ENCODE measurements at places on chromosomes 6 and 20.

DNA sequence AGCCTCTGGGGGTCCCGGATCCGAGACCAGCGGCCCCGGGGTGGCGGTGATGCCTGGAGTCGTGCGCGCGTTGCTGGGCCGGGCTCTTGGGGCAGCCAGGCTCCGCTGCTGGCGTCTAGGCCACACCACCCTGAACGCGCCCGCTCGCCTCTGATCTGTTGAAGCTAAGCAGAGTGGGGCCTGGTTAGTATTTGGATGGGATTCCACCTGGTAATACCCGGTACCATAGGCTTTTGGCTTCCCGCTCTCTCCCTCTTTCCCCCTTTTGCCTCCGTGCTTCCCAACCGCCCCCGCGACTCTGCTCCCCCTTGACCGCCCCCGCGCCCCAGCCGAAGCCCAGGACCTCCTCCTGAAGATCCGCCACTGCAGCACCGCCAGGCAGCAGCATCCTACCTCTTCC is 1383.5 kb upstream of the DEFB115 start:
- peak; percentile 6 for DNase-seq

GRCh38 chr20:8671370-8671961 is 397.4 kb upstream of the PLCB4 start:
- no peak for DNase-seq

DNA sequence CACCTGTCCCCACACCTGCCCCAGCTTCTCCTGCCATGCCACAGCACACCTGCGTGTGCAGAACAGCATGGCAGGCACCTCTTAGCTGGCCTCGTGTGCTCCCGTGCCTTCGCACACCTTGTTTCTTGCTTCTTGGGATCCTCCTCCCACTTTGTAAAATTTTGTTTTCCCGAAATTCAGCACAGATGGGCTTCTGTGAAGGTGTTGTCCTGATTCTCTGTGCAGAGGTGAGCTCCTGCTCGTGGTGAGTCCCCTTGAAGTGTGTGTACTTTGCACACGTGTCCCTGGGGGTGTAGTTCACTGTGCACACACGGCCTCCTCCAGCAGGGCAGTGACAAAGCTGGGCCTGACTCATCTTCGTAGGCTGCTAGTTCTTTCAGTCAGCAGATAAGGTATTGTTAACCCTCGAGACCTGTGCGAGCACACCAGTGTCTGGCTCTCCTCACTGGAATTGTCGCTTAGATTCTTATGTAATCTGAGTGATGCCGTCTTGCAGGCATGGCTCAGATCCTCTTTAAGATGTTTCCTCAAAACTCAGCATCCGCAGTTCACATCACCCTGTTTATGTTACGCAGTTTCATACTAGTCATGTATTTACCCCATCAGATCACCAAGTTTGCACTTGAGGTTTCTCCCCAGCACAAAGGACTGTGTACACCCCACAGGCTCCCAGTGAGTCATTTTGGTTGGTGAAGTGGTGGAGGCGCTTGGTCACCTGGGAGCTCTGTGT is 77.7 kb downstream of the CDYL start:
- DNase-seq, result peak; percentile 51

DNA sequence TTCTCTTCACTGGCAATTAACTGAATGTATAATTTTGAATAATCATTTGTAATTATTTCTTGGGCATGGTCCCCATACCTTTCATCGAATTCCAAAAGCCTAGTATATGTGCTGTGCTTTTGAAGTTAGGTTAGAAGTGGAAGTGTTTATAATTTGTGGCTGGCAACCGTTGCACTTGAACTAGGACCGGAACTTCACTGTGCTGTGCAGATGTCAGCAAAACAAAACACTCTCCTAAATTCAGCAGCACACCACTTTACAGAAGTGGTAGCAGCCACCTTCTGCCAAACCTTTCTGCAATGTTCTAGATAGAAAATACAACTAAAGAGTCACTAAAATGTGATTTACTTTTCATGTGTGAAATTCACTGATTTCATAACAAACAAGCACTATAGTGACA is 111.9 kb downstream of the FAM83B start:
- no peak for DNase-seq

DNA sequence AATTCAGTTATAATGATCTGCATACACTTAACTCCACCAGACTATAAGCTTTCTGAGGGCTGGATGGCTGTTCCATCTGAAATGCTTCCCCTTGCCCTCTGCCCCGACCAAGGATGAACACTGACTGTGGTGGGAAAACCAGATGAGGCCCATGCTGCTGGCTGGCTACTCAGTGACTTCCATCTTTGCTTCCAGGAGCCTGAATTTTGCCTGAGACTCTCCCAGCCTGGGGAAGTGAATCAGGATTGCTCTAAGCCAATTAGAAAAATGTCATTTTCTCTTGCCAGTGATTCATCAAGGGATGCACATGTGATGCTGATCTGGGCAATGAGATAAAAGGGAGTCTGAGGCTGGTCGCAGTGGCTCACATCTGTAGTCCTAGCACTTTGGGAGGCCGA is 1.7 kb upstream of the TOMM34 start:
- DNase-seq, result no peak

DNA sequence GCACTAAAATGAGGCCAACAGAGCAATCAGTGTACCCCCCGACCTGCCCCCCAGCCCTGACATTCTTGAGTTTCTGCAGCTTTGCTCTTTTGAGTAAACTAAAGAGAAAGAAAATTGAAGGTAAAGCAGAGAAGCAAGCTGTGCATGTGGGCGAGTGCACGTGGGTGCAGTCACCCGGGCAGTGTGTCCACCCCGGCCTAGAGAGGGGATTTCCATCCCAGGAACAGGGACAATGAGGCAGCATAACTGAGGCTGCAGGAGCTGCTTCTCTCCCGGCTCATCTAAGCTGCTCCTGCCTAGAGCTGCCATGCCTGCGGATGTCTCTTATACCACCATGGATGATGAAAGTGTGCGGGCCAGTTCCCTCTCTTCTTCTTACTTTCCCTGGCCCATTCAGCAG is 16.8 kb downstream of the CASS4 start:
- no peak for DNase-seq

DNA sequence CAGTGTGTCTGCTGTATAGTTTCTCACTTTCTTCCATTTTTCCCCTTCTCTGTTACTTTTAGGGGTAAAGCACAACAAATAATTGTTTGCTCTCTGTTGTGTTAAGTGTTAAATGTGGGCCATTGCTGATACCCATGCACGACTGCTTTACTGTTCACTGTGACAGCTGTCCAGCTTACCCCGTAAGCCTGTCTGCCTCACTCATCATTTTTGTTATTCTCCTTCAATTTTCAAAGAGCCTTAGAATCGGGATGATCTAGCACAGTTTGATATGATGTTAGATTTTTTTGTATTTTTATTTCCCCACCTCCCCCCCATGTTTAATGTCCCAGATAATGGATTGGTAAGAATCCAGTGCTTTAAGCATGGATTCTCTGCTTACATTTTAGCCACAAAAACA is 41.2 kb upstream of the MLIP start:
- DNase-seq, result no peak

DNA sequence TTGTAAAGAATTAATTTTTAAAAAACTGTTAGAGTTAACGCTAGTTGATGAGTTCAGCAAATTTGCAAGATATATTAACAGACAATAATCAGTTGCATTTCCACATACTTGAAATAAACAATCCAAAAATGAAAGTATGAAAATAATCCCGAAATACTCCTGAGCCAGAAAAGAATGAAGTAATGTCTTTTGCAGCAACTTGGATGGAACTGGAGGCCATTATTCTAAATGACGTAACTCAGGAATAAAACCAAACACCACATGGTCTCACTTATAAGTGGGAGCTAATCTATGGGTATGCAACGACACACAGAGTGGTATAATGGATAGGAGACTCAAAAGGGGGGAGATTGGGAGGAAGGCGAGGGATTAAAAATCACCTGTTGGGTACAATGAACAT is 872.9 kb upstream of the GJE1 start:
- no peak for DNase-seq

DNA sequence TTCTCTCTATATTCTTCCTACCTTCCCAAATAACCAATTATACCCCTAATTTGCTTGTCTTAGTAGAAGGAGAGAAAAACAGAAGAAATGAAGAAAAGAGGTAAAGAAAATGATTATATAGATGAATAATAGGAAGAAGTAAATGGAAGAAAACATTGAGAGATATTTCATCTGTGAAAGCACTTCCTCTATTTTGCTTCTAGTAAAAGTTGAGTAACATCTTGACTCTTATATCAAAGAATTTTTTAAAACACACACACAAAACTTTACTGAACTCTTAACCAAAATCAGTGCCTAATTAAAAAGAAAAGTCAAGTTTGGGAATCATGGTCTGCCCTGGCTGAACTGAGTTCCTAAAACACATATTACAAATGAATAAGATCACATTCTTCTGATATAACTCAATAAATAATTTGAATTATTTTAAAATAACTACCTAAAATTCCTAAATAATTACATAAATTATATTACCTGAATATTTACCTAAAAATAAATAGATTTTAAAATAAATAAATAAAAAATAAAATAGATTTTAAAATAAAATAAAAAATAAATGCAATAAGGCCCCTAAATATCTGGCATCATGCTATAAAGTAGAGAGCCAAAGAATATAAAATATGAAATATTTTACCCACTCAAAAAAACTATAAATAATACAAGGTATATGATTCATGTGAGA is 8.8 kb downstream of the SLC17A2 start:
- no peak for DNase-seq

GRCh38 chr20:3014662-3015061 is 28.8 kb upstream of the GNRH2 start:
- no peak for DNase-seq

DNA sequence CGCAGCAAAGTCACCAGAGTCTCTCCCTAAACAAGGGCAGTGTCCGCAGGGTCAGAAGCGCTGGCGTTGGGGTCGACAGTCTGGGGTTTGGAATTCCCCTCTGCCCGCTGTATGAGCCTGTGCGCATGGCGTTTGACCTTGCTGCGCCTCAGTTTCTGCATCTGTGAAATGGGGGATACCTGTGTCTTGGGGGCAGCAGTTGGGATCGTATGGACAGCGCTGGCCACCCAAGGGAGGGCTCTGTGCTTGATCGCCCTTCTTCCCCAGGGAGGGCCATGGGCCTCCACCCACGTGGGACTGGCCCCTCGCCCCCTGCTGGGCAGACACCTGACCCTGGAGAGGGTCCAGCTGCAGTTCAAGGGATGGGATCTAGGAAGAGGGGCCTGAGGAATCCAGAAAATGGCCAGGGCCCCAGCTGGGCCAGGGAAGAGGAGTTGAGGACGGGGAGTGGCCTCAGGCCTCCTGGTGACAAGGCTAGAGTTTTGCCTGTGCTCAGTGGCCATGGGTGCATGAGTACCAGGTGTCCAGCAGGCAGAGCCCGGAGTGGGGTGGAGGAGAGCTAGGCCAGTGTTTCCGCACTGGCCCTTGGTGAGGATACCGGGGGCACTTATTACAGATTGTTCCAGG is 26.4 kb upstream of the PHACTR3 start:
- DNase-seq, result no peak

GRCh38 chr20:3248993-3249347 is 10.0 kb upstream of the SLC4A11 start:
- DNase-seq, result no peak

GRCh38 chr6:163354761-163355425 is 59.6 kb upstream of the QKI start:
- DNase-seq, result no peak

- DNase-seq, result no peak
Measured at GRCh38 chr6:168004023-168004422, 6.6 kb downstream of the KIF25 start.

DNA sequence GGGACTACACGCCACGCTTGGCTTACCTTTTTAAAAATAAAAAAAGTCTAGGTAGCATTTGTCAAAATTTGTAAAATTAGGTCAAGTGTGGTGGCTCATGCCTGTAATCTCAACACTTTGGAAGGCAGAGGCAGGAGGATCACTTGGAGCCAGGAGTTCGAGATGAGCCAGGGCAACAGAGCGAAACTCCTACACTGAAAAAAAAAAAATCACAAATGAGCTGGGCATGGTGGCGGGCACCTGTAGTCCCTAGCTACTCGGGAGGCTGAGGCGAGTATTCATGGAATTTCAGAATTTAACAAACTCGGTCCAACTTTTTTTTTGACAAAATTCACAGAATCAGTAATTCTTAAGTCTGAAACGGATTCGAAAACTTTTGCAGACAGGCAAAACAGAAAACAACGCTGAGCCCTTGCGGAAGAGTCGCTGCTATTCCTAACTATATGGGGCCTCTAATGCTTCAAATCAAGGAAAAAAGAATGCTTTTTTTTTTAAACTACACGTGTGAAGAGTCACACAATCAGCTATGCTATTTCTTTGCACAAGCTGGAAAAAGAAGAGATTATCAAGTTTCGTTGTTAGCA is 62.9 kb downstream of the GTF2H5 start:
- no peak for DNase-seq

DNA sequence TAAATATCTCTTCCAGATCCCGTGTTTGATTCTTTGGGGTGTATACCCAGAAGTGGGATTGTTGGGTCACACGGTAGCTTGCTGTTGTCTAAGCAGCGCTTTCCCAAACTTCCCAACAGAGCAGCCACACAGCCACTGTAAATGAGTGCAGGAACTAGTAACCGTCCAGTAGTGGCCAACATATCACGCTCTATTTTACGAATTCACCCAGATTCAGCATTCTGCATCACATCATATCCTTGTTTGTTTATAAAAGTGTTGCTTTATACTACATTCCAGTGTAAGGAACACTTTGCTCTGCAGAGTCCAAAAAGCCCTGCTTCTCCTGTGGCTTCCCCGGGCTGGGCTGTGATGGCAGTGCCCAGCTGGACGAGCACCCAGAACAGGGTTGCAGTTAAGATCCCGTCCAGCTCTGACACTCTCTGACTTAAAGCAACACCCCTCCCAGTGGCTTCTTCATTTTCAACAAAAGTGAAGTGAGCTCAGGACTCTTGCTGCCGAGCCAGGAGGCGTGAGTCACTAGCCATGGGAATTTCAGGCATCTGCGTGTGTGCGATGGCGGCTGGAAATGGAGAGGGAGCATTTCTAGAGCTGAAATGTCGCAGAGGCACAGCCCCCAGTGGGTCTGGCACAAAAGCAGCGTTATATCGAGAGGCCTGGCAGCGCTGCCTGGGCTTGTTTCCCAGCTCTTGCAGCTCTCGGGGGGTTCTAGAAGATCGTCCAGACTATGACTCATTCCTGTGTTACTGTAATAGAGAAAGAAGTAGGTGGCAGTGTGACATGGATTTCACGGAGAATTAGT is 216.3 kb upstream of the ECI2 start:
- no peak for DNase-seq

DNA sequence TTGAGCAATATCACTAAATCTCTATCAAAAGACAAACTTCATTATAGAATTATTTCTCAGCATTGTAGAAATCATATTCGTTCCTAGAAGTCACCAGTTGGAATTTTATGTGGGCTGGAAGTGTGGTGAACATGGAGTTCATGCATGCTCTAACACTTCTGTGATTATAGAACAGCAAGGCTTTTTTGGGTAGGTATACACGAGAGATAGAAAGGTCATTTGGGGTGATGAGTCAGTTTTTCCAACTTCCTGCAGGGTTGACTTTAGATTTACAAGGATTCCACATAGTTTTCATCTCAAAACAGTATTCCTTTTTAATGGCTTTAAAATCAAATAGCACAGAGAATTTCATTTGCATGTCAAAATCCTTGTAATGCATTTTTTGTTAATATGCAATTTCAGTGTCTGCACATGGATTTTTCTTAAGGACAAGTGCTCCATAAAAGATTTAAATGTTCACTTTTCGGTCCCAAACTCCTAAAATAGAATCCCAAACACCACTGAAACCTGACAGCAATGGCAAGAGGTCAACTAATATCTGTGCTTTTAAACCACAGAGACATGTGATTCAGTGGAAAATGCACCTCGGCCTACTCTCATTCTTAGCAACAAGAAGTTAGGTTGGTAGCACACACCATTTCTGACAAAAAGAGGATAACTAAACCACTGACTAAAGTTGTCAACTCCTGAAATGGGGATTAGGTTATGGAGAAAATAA is 211.0 kb downstream of the MOXD1 start:
- no peak for DNase-seq

- no peak for DNase-seq
Measured at GRCh38 chr6:110430236-110430635, 14.9 kb upstream of the DDO start.

Data from NCI-H2081 (cell line).